ENCODE measurements at places on chromosomes 3 and 15. TPM values are rescaled to one million over a fixed set of nuclear protein-coding genes. Genes with fewer than 3 reads are reported as not detected.

The DNAJC13 gene
- 21.0 TPM for total RNA-seq

The ROBO2 gene
- total RNA-seq: 9.3 TPM

- peaks cover 12% of the 10 kb centered on the region for H3K4me1 ChIP-seq
- no peak overlapping the region for H3K4me3 ChIP-seq
- DNase-seq: no peak
- peaks cover 19% of the 10 kb centered on the region for H3K36me3 ChIP-seq
- no peaks in the 10 kb centered on the region for H3K27me3 ChIP-seq
- H3K27ac ChIP-seq: no peak overlapping the region
Measured at GRCh38 chr3:52361454-52361853, 45.3 kb downstream of the DNAH1 start.

DNA sequence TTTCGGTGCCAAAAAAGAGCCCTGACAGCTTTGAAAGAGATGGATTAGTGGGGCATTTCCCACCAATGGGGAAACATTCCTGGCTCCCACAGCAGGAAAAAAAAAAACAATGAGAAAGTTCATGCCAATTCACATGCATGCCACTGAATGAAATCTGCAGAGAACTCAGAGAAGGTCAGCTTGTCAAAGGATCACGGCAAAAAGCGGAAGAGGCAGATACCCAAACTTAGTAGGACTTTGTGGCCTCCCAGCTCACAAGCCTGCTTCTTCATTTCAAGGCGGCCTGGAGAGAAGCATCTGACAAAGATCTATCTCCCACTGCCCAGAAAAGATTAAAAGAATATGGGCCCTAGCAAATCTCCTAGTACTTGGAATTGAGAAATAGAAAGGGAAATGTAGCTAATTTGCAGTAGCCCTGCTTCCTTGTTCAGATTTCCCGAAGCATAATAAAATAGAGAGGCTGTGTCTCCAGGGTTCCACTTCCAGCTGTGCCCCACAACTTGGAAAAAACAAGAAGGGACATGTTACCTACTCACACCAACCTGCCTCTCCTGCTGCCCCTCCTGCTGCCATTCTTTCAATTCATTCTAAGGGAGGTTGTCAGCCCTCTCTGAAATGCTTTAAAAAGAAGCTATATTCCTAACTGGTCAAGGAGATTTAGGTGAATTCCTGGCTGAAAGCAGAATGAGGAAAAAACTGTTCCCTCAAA is 170.4 kb downstream of the FHIT start:
- no peaks in the 10 kb centered on the region for H3K4me1 ChIP-seq
- no peak overlapping the region for H3K4me3 ChIP-seq
- no peak for DNase-seq
- H3K27ac ChIP-seq: no peak overlapping the region

- no peaks in the 10 kb centered on the region for H3K36me3 ChIP-seq
- no peak for DNase-seq
- H3K4me3 ChIP-seq: no peak overlapping the region
- no peaks in the 10 kb centered on the region for H3K27me3 ChIP-seq
- H3K27ac ChIP-seq: no peak overlapping the region
- no peaks in the 10 kb centered on the region for H3K4me1 ChIP-seq
Measured at GRCh38 chr3:117691526-117691925, 981.9 kb downstream of the TUSC7 start.

All from thymus (tissue), 14 donors.